ENCODE measurements at places on chromosomes 5 and 9.

DNA sequence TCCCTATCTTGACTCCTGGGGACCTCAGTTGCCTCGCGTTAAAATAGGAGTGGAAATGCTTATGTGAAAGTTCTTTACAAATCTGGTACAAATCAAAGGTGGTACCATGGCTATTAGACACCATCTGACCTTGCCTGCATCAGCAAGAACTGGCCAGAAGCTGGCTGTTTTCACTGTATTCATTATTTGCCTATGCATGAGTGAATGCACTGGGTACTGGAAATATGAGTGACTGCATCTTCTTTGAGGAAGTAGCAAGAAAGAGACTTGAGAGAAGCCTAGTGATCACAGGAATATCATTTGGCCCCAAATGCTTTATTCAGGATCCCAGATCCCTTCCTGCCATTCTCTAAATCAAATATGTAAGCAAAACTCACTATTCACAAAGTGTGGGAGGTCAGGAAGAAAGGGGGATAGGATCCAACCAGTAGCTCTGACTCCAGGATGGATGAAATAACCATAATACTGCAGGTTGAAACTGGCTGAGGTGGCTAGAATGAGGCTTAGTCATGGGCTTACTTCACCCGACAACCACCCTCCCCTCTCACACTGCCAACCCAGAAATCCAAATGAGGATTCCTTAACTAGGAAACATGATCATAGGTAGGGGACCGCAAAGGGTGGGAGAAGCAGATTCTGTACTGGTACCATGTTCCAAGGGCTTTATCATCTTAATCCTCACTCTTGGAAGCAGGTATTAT lies 56.7 kb downstream of the FAM114A2 start:
- no peak for DNase-seq

GRCh38 chr5:40678026-40678425 lies 1.7 kb upstream of the PTGER4 start:
- no peak for DNase-seq

DNA sequence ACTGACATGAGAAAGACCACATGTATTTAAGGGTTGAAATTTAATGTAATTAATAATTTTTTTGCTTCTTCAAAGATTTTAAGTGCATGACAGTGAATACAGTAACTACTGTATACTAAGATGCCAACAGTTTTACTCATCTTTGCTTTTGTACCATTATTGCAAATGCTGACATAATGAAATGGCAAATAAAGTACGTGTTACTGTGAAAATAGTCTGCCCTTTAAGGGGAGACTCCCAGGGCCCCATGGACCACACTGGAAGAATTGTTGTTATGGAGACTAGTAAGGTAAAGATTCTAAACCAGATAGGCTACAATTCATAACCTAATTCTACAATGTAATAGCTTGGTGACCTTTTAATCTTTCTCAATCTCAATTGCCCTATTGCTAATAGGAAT lies 84.7 kb downstream of the NR3C1 start:
- DNase-seq = no peak

DNA sequence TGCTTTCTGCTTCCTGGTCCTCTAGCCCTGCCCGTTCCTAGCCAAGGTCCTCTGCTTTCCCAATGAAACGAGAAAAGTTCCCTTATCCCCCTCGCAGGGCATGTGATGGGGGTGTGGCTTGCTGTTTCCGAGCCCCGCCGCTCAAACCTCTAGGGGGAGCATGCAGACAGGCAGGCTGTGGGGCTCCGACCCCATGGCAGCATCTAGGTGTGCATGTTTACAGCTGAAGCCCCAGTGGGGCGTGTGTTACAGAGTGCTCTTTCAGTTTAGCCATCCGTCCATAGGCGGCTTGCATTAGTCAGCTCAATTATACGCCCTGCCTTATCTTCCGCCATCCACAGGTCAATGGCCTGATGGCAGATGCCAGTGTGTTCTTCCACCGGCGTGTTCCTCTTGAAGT lies 48.3 kb upstream of the SPATA31E1 start:
- DNase-seq = no peak

- no peak for DNase-seq
Measured at GRCh38 chr9:8206720-8207119, 407.1 kb upstream of the DMAC1 start.

Measured in stimulated activated CD8-positive, alpha-beta memory T cell treated with anti-CD3 and anti-CD28 coated beads, Interleukin-2, amount 100 ng/mL, for 1 hour (primary cell).